AG08396 (cell line): ENCODE measurements at places on chromosomes 6 and 20.

DNA sequence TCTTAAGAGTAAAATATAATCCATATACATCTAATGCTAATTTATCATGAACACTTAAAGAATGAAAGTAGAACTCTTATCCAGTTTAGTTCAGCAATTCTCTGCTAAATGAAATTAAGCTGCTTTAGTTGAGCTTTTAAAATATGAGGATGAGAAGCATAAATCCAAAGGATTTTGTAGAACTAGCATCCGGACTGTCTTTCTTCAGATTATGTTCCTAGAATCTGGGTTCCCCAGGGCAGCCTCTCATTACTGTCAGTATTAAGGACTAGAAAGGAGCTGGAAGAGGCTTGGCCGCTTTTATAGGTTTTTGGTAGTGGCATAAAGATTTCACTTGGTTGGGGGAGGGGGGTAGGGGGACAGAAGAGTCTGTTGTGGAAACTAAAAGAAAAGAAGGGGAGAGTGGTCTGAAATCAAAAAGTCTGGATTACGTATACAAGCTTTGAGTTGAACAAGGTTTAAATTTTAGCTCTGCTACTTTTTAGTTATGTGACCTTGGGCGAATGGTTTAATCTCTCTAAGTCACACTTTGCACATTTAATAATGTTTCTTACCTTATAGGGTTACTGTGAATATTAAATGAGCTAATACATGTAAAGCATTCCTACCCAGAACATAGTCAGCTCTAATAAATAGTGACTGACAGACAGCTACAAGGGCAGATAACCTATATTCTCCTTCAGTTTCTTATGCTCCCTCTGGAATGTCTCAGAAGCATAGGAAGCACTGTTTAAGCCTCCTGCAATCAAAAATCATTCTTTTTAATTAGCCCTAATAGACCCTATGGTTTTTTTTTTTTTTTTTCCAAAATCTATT, 3.7 kb downstream of the SGK1 start:
- no peak for DNase-seq

GRCh38 chr6:43800746-43801494, 30.9 kb downstream of the VEGFA start:
- DNase-seq, result no peak

- DNase-seq, result no peak
Measured at GRCh38 chr6:134436950-134437349, 119.0 kb upstream of the SGK1 start.

GRCh38 chr6:85537055-85537494, 56.6 kb downstream of the SNX14 start:
- no peak for DNase-seq

- no peak for DNase-seq
Measured at GRCh38 chr20:56378386-56378785, 13.6 kb downstream of the AURKA start.

DNA sequence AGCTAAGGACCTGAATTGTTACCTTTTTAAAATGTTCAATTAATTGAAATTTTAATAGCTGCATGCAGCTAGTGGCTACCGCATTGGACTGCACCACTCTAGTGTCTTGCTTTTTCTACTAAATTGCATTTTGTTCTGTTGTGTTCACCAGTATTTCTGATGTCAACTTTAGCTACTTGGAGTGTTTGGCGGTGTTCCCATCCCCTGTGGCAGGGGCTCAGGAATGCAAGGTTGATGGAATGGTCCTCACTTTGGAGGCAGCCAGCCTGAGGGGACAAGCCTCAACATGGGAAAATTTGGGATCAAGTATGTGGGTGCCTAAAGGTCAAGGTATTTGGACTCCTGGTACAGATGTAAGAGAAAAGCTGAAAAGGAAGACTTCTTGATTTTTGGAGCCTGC, 230.1 kb upstream of the PRND start:
- DNase-seq, result no peak

DNA sequence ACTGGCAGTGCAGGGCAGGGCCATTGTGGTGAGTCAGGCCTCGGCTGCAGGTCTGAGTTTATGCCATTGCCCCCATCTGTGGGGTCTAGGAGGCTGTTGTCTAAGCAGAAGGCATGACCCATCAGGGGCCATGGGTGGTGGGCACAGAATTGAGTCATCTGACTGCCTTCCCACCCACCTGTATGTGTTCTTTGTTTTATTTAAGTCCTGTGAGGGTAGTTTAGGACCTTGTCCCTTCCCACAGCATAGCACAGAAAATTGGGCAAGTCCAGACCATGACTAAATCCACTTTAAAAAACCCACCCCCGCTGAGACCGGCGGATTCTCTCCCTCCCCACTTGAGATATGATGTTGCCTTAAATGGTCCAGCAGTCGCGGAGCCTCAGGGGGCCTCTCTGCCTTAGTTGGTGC, 40.3 kb downstream of the ERMARD start:
- DNase-seq, result no peak

DNA sequence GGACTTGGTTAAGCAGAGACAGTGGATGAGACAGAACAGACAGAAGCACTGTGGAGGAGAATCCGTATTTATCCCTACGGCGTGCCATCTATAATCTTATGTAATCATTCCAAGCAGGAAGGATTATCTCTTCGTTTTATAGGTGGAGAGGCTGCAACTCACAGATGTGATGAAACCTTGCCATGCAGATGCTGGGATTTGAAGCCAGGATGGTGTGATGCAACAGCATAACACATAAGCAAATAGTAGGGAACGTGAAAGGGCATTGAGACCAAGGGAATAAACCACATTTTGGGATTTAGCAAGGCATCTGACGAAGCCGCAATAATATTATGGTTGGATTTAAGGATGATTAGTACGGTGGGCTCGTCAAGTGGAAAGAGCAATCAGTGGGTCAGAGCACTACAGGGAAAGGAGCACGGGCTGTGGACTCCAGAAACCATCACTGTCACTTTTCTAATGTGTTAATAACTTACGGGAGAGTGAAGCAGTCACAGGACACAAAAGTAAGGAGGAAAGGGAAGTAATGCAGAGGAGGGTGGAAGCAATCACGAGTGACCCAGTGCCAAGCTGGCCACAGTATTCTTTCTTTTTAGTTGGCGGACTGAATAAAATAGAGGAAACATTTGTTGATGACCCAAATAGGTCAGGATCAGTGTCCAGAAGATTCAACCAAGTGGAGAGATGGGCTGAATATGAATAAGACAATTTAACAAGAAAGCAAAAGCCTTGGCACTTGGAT, 119.6 kb upstream of the EDN1 start:
- DNase-seq, result no peak

DNA sequence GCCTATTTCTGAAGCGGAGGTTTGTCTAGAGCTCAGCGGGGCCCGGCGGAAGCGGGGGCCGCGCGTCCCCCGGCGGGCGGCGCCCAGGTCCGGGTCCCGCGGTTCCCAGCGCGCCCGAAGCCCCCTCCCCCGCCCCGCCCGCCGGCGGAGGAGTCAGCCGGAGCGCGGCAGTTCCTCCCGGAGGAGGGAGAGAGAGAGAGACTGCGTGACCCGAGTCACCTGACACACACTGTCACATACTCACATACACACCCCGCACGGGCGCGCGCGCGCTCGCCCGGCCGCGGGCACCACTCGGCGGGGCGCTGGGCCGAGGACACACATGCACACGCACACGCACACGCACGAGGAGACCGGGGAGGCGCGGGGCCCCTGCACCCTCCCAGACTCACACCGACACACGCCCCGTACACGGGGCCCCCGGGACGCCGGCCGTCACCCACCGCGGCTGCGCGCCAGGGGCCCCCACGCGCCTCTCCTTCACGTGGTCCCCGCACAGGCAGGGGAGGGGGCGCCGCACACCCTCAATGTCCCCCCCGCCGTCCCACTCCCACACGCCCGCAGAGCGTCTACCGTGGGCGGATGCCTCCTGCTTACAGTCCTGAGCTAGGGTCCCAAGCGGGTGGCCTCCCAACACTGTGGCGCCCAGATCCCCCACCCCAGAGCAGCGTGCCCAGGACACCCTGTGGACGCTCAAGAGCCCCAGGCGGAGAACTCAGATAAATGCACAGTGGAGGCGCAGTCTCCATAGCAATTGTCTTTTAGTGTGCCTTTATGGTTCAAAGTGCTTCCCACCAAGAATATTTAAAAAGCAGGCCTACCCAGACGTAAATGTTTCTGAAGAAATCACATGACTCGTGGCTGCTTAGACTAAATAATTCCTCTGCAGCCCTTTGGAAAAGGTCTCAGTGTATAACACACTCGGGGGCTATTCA, at the start of gene RRAGD:
TSS of gene RRAGD (minus strand) at position 203 of the 935 bp plus-strand sequence. CDS start 280 bp downstream, outside the sequence.
- DNase-seq, result peak; percentile 65
